ENCODE measurements at places on chromosomes 4 and X. TPM values are rescaled to one million over a fixed set of nuclear protein-coding genes. Genes with fewer than 3 reads are reported as not detected.

DNA sequence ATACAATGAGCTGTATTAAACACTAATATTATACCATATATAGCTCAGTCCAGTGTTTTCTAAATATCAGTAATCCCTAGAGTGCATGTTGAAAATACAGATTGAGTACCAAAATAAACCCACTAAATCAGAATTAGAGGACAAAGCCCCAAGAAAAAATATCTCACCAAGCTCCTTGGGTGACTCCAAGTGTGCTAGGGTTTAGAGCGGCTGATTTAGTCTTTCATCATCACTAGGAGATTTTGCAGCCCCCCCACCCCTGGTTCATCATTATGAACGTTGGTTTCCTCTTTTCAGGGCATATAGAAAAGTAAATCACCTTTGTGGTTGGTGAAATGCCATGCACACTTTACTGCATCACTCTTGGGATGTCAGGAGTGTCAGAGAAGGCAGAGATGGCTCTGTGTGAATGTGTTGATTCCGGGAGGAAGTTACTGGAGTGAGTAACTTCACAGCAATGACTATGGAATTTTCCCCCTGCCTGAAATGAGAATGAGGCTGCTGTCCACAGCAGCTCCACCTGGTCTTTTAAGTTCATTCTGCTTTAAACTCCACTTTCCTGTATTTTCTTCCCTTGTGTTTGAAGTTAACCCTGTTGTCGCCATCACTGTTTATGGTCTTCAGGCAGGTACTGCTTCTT is 25.2 kb upstream of the ANAPC4 start:
- no peak overlapping the region for H3K4me3 ChIP-seq
- H3K27ac ChIP-seq: no peak overlapping the region
- no peaks in the 10 kb centered on the region for H3K27me3 ChIP-seq
- no peaks in the 10 kb centered on the region for H3K4me1 ChIP-seq
- no peak for DNase-seq
- no peaks in the 10 kb centered on the region for H3K36me3 ChIP-seq

GRCh38 chr4:9608300-9608699 is 164.1 kb downstream of the DEFB131A start:
- no peaks in the 10 kb centered on the region for H3K4me1 ChIP-seq
- H3K36me3 ChIP-seq: no peaks in the 10 kb centered on the region
- H3K27me3 ChIP-seq: no peaks in the 10 kb centered on the region
- H3K4me3 ChIP-seq: no peak overlapping the region

DNA sequence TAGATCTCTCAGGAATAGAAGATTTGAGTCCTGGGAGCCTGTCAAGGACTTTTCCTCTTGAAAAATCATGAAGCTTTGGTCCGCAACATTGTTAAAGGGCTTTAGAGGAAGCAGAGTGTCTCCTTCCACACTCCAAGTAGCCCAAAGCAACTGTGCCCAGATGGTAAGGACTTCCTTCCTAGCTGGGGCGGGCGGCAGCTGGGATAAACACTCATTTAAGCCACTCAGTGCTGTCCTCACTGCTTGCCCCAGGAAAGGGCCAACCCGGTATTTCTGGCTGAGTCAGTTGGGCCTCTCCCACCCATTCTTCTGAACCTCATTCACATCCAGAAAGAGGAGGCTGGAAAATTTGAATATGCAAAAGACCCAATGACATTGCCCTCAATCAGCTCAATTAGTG is 144.3 kb downstream of the CHIC2 start:
- no peaks in the 10 kb centered on the region for H3K36me3 ChIP-seq
- H3K4me1 ChIP-seq: no peaks in the 10 kb centered on the region
- no peak overlapping the region for H3K4me3 ChIP-seq
- H3K27ac ChIP-seq: no peak overlapping the region

DNA sequence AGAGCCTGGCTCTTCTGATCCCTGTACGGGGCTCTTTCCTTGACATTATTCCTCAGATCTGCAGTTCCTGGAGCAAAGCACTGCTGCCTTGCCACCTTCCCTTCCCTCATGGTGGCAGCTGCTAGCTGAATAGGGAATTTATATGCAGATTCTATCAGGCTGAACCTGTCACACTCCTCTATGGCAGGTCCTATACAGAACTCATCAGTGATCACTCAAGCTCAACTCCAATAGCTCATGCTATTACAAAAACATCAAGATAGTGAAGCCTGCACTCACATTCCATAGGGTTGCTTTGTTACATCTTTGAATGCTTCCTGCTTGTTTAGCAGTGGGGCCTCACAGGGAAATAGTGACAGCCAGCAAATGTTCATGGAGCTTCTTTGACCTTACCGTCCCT is 71.7 kb downstream of the SLC2A9 start:
- no peak overlapping the region for H3K27ac ChIP-seq
- no peak overlapping the region for H3K4me3 ChIP-seq
- H3K27me3 ChIP-seq: no peaks in the 10 kb centered on the region
- peaks cover 3% of the 10 kb centered on the region for H3K4me1 ChIP-seq

DNA sequence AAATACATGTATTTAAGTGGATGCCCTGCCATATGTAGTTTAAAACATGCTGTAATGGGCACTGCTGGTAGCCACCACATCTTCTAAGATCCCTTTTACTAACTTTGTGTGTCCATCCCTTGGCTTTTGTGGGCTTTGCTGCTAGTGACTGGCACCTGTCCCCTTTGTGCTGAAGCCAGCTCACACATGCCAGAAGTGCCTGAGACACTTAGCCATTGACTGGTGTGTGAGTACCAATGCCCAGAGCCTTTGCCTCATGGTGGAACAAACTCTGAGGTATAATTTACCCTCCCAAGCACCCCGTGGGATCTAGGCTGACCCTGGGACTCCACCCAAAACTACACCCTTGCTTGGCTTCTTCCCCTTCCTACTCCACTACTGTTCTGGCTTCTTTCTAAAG is 33.0 kb downstream of the ARHGAP6 start:
- H3K27me3 ChIP-seq: peaks cover 3% of the 10 kb centered on the region
- DNase-seq: no peak
- no peaks in the 10 kb centered on the region for H3K4me1 ChIP-seq
- H3K27ac ChIP-seq: no peak overlapping the region
- H3K4me3 ChIP-seq: no peak overlapping the region

- no peak overlapping the region for H3K27ac ChIP-seq
- DNase-seq: no peak
- H3K27me3 ChIP-seq: no peaks in the 10 kb centered on the region
- no peaks in the 10 kb centered on the region for H3K4me1 ChIP-seq
- H3K4me3 ChIP-seq: no peak overlapping the region
Measured at GRCh38 chrX:70049406-70049805, 332 bp downstream of the AWAT2 start.

- no peaks in the 10 kb centered on the region for H3K36me3 ChIP-seq
- no peaks in the 10 kb centered on the region for H3K27me3 ChIP-seq
- no peaks in the 10 kb centered on the region for H3K4me1 ChIP-seq
- no peak overlapping the region for H3K27ac ChIP-seq
- no peak overlapping the region for H3K4me3 ChIP-seq
Measured at GRCh38 chr4:114272226-114272625, 292.8 kb upstream of the ARSJ start.

GRCh38 chrX:47568656-47569295 is 7.8 kb downstream of the ARAF start:
- DNase-seq: no peak
- no peak overlapping the region for H3K27ac ChIP-seq
- no peaks in the 10 kb centered on the region for H3K4me1 ChIP-seq
- no peaks in the 10 kb centered on the region for H3K27me3 ChIP-seq
- H3K4me3 ChIP-seq: no peak overlapping the region

GRCh38 chr4:33161202-33161601 is 2441.0 kb downstream of the PCDH7 start:
- H3K4me3 ChIP-seq: no peak overlapping the region
- H3K27me3 ChIP-seq: no peaks in the 10 kb centered on the region
- no peaks in the 10 kb centered on the region for H3K36me3 ChIP-seq
- no peaks in the 10 kb centered on the region for H3K4me1 ChIP-seq
- no peak overlapping the region for H3K27ac ChIP-seq

DNA sequence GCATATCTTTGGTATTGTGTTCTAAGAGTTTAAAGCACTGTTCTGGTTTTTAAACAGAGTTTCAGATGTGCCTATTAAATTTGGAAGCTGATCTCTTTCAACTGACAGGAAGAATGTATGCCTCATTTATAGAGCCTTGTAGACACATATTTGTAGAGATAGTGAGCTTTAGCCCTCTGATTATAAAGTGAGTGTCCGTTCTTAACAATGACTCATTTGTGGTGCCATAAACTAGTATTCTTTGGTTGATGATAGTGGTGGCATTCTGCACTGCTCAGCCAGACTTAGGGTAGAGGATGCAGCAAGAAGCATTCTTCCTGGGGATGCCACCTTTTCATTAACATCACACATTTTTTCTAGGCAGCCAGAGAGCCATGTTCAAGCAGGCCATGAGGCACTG is 121.7 kb downstream of the TLL1 start:
- H3K27ac ChIP-seq: no peak overlapping the region
- H3K27me3 ChIP-seq: no peaks in the 10 kb centered on the region
- H3K4me1 ChIP-seq: no peaks in the 10 kb centered on the region
- no peak for DNase-seq
- H3K4me3 ChIP-seq: no peak overlapping the region

DNA sequence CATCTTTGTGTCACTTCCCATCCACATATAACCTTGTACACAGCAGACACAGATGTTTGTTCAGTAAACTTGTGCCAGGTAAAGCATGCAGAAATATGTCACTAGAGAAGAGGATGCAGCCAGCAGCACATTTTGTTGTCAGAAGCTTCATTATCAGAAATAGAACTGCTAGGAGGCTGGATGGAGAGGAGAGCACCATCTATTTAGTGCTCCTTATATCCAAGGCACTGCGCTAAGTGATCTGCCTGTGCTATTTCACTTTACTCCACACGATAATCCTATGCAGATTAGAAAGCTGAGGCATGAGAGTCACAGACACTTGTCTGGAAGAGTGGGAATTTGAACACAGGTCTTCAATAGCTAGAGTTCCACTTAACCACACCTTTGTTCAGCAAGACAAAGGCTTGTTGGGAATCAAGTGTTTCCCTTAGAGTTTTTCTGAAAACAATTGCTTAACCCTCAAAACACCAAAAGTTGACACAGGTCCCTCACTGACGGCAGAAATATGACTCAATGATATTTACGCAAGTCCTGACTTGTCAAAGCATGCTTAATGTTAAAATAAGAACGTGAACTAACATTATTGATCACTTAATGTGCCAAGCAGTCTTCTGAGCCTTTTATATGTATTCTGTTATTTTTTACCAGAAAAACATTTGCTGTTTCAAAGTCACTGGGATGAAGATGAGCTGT is 1.2 kb upstream of the QDPR start:
- no peaks in the 10 kb centered on the region for H3K4me1 ChIP-seq
- H3K27me3 ChIP-seq: no peaks in the 10 kb centered on the region
- no peaks in the 10 kb centered on the region for H3K36me3 ChIP-seq
- H3K27ac ChIP-seq: no peak overlapping the region
- DNase-seq: no peak
- no peak overlapping the region for H3K4me3 ChIP-seq

- H3K36me3 ChIP-seq: no peaks in the 10 kb centered on the region
- peaks cover 8% of the 10 kb centered on the region for H3K4me1 ChIP-seq
- H3K27ac ChIP-seq: no peak overlapping the region
- no peak overlapping the region for H3K4me3 ChIP-seq
- DNase-seq: no peak
Measured at GRCh38 chr4:3724319-3725231, 41.6 kb upstream of the ADRA2C start.

GRCh38 chr4:121829511-121829910 is 5.8 kb upstream of the CCNA2 start:
- no peaks in the 10 kb centered on the region for H3K4me1 ChIP-seq
- DNase-seq: no peak
- H3K36me3 ChIP-seq: peaks cover 2% of the 10 kb centered on the region
- no peak overlapping the region for H3K4me3 ChIP-seq

GRCh38 chr4:74638689-74639088 is 155.6 kb downstream of the BTC start:
- H3K36me3 ChIP-seq: no peaks in the 10 kb centered on the region
- no peaks in the 10 kb centered on the region for H3K4me1 ChIP-seq
- H3K27me3 ChIP-seq: no peaks in the 10 kb centered on the region
- no peak overlapping the region for H3K4me3 ChIP-seq
- H3K27ac ChIP-seq: no peak overlapping the region
- DNase-seq: no peak

DNA sequence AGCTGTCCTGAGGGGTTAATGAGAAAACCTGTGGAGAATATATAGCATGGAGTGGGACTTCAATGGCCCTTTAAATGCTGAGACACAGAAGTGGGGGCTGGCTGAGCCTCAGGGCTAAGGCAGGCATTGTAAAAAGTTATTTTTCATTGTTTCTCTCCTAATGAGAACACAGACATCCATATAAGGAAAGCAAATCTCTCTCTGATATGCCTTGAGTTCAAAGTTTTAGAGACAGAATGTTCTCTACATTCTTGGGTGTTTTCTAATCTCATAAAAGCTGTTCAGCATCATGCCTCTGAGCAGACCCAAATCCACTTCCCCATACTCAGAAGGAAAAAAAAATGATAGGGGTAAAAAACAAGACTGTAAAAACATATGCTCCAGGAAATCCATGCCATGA is 16.8 kb upstream of the RAB40A start:
- H3K27ac ChIP-seq: peak overlapping the region; percentile 32
- DNase-seq: no peak
- no peaks in the 10 kb centered on the region for H3K4me1 ChIP-seq
- H3K36me3 ChIP-seq: no peaks in the 10 kb centered on the region

DNA sequence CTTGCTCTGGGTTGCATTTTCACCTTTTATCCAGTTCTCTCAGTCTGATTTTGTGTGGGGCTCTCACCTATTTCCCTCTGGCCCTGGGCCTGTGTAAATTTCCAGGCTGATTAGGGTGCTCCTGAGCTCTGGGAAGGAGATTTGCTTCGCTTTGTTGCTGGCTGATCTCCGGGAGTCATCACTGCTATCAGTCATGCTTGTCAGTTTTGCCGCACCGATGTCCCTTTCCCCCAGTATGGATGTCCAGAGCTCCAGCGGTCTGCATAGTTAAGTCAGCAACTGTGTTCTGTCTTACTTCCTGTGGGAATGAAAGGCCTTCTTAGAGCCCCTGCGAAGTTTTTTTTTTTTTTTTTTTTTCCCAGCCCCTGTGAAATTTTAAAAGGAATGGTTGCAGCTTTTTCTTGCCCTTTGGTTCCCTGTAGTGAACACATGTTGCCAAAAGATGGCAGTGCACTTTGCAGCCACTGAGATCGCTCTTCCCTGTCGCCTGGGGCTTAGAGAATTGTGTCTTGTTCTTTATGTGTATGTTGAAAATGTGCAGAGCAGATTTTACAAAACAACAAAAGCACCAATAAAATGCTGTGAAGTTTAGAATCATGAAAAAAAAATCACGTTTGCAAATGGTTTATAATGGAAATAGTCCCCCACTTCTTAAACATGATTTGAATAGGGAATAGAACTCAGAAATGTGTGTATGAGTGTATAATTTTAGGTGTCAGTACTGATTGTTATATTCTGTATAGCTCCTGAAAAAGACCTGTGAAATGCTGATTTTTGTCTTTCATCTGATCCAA is 109.1 kb upstream of the SLC4A4 start:
- no peaks in the 10 kb centered on the region for H3K36me3 ChIP-seq
- no peak overlapping the region for H3K27ac ChIP-seq
- peak overlapping the region; percentile 30 for H3K4me3 ChIP-seq
- H3K4me1 ChIP-seq: peaks cover 14% of the 10 kb centered on the region
- no peaks in the 10 kb centered on the region for H3K27me3 ChIP-seq

ATP1B4 gene
- not detected for total RNA-seq

SPP1 gene
- total RNA-seq: 5,484 TPM

XK gene
- 1.3 TPM for total RNA-seq

PPBP gene
- not detected for total RNA-seq

MGAT4D gene
- not detected for total RNA-seq

OPRPN gene
- not detected for total RNA-seq
